ENCODE measurements at places on chromosomes 3 and 15.

- no peak for DNase-seq
These were observed 74.2 kb downstream of the WDR76 start for GRCh38 chr15:43900996-43901395.

- no peak for DNase-seq
These were observed 119.6 kb downstream of the ASB7 start for GRCh38 chr15:100721758-100722550.

- DNase-seq = no peak
These were observed 36.2 kb upstream of the TSPAN3 start for GRCh38 chr15:77107068-77107467.

DNA sequence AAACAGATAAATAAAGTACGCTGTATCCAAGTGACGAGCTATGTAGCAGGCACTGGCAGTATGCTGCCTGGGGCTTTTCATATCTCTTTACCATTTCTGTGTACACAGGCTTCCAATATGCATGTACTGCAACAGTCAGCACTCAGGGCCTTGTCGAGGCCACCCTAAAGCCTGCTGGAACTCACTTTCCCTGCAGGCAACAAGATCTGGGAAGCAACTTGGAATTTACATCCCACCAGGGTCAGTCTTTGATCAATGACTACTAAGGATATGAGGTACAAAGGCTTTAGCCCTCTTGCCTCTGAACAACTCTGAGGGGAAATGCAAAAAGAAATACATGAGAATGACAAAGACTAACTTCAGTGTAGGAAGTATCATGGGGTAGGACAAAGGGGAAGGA is 101.8 kb upstream of the ARL6 start:
- no peak for DNase-seq

GRCh38 chr3:127639173-127640041 is 10.4 kb downstream of the PODXL2 start:
- DNase-seq = no peak

- DNase-seq = no peak
These were observed 1.2 kb upstream of the DAZL start for GRCh38 chr3:16606398-16606797.

GRCh38 chr15:27832237-27832596 is 266.9 kb downstream of the OCA2 start:
- no peak for DNase-seq

GRCh38 chr3:13254028-13254951 is 165.8 kb downstream of the NUP210 start:
- DNase-seq = no peak

DNA sequence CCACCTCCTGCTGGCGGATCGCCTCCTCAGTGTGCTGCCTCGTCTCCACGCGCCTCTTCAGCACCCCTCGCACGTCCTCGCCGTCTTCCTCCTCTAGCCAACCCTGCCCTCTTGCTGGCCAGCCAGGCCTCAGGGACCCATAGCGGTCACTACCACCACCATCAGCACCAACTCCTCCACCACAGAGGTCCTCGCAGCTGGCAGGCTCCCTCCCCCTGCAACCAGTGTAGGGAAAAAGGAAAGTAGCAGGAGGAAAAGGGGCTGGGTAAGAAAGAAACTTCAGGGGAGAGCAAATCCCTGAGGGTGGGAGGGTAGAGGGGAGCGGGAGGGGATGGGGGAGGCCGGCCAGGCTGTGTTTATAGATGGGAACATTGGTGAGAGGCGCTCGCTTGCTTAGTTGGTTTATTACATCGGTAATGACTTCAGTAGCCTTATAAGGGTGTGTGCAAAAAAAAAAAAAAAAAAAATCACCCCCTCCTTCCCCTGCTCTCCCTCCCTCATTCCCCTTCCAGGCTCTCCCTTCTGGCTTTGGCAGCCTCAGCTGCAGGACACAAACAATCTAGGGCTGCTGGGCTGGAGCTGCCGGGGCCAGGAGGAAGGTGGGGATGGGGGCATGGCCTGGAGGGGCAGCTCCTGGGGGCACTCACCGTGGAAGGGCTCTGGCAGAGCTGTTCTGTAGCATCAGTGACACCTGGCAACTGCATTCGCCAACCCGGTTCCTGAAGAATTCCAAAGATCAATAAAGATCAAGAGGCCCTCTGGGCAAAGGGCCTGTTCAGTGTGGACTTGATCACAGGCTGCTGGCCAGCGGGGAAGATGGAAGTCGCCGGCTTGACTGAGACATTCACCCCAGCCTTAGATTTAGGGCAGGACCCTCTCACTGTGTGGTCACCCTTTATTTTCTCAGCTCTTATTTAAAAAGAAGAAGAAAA is 116.2 kb upstream of the HACD2 start:
- DNase-seq = no peak

DNA sequence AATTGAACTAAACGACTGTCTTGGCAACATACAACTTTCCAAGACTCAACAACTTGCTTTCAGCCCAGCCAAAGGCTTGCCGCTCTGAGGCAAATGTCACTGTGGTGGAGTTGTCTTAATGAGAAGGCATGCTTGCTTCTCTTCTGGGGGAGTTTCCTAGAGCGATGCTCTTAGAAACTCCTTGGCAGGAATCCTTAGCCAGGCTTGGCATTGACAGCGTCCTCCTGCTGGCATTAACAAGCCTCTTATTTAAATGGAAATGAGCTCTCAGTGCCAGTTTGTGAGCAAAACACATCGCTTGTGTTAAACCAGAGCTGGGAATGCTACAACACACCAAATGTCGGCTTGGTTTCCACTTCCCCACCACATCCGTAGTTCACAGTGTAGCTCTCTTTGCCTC is 265.5 kb upstream of the TPRG1 start:
- no peak for DNase-seq

DNA sequence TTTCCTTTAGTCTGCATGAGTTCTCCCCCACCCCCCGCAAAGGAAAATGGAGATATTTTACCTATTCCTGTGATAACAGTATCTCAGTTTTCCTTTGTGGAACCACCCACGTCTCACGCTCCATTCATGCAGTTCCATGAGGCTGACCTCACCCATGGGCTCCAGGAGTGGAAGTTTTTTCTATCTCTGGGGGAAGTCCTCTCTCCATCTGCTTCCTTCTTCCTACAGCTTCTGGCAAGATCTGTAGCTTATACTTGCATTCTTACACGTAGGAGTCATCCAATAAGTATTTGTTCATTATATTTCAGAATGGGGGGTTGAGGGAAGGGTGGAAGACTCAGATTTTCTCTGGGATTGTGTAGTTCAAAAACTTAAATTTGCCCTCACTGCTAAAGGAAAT is 5.8 kb upstream of the GLCE start:
- no peak for DNase-seq

Measured in CD4-positive, alpha-beta T cell treated with Interleukin-6 for 4 hours (primary cell).